ENCODE measurements at places on chromosomes 2 and 18.

DNA sequence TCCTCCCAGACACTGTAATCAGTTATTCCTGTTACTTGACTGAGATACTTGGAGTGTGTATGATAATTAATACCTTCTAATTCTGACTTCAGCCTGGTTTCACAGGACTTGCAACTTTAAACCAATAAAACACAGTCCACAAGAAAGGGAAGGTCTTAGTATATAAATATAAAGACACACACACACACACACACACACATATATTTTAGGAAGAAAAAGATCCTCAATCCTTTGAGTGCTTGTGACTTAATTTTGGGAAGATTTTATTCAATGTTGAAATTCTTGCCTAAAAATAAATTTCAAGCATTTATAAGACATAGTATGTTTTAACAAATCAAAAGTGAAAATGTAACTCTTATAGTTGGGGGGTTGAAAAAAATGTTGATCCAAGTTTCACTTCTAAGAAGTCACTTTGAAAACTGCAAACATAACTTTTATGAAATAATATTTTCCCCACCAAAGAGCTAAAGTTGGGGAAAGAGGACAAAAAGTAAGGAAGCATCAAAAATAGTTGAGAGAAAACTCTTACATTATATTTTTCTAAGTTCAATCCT, 824 bp upstream of the VPS54 start:
- ATAC-seq = no peak

GRCh38 chr18:58882686-58883085, 18.0 kb downstream of the ZNF532 start:
- no peak for ATAC-seq

DNA sequence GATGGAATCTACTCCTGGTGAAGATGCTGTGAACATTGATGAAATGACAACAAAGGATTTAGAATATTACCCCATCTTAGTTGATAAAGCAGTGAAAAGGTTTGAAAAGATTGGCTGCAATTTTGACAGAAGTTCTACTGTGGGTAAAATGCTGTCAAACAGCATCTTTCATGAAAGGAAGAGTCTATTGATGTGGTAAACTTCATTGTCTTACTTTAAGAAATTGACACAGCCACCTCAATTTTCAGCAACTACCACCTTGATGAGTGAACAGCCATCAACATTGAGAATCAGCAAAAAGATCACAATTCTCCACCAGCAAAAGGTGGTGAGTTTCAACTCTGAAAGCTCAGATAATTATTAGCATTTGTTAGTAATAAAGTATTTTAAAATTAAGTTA, 310.3 kb upstream of the RBMS1 start:
- no peak for ATAC-seq

- no peak for ATAC-seq
Measured at GRCh38 chr2:238710032-238710735, 137.7 kb upstream of the TWIST2 start.

- ATAC-seq = peak; percentile 98
Measured at GRCh38 chr2:127874378-127875269, 11.1 kb downstream of the AMMECR1L start.
